ENCODE measurements at places on chromosomes 7 and 10.
A peak's percentile ranks its signal among the peaks of the same experiment; 100 is the strongest.

DNA sequence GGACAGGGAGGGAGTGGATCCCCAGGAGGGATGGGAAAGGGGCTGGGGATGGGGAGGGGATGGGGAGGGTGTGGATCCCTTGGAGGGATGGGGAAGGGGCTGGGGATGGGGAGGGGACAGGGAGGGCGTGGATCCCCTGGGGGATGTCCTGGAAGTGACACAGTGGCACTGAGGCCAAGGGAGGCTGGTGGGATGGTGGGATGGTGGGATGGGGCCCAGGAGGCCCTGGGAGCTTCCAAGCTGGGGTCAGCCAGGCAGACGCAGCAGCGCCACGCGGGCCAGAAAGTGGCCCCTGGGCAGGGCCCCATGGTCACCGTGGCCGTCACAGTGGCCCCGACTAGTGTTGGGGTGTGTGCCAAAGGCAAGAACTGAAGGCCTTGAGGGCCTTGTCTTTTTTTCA lies 67.8 kb downstream of the INPP5A start:
- no peak for DNase-seq

GRCh38 chr7:118132764-118133163 lies 51.2 kb upstream of the LSM8 start:
- DNase-seq = no peak

DNA sequence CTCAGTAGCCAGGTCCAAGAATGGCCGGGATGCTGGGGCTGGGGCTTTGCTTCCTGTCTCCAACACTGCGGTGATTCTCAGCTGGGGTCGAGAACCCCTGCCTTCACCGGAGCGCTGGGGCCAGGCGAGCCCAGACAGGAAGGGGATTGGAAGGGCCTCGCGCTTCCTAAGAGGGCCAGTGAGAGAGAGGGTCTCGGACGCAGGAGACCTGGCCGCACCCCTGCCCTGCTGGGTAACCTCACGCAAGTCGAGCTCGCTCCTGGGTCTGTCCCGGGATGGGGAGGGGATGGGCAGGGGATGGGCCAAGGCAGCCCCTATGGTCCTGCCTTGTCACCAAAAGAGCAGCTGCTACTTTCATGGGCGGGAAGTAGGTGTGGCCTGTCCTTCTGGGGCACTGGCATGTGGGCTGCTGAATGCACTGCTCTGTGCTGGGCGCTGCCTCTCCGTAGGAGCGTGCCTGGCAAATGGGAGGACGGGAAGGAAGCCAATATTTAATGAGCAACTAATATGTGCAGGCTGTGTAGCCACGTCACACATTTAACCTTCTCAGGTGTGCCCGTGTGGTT lies 20.0 kb downstream of the KCNK18 start:
- DNase-seq = no peak

GRCh38 chr10:520402-520787 lies 169.1 kb downstream of the DIP2C start:
- no peak for DNase-seq

DNA sequence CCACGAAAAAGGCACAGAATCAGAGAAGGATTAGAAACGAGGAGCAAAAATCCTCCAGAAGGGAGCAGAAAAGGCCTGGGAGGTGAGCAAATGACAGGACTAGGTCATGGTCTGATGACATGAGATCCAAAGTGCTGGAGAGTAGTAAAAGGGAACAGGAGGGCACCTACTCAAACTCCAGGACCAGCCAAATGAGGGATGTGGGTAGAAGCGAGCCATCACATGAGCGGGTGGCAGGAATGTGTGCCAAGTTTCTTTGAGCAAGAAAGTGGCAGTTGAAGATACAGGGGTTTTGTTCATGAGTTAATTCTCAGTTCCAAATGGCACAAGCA lies 112.6 kb downstream of the RNF32 start:
- no peak for DNase-seq

GRCh38 chr7:101778026-101778580 lies 39.3 kb upstream of the CUX1 start:
- no peak for DNase-seq

GRCh38 chr7:26440233-26441001 lies 148.8 kb downstream of the SNX10 start:
- no peak for DNase-seq

- no peak for DNase-seq
These were observed 61.5 kb downstream of the WDR37 start for GRCh38 chr10:1117651-1118050.

- no peak for DNase-seq
These were observed 13.2 kb downstream of the EPHA1 start for GRCh38 chr7:143395187-143396149.

GRCh38 chr7:21149809-21150208 lies 278.1 kb upstream of the SP4 start:
- no peak for DNase-seq

DNA sequence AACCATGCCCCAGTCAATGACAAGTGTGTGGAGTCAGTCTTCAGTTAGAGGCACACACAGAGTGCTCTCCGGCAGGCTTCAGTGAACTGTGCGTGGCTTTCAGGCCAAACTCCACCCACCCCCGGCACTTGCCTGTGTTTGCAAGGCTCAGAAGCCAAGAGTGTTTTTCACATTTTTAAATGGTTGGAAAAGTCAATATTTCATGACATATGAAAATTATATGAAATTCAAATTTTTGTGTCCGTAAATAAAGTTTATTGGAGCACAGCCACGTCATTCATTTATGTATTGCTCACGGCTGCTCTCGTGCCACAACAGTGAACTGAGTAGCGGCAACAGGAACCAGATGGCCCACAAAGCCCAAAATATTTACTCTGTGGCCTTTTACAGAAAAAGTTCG lies 104.7 kb downstream of the SFMBT2 start:
- DNase-seq = no peak

- no peak for DNase-seq
These were observed 34.5 kb downstream of the DOCK1 start for GRCh38 chr10:126939706-126940105.

DNA sequence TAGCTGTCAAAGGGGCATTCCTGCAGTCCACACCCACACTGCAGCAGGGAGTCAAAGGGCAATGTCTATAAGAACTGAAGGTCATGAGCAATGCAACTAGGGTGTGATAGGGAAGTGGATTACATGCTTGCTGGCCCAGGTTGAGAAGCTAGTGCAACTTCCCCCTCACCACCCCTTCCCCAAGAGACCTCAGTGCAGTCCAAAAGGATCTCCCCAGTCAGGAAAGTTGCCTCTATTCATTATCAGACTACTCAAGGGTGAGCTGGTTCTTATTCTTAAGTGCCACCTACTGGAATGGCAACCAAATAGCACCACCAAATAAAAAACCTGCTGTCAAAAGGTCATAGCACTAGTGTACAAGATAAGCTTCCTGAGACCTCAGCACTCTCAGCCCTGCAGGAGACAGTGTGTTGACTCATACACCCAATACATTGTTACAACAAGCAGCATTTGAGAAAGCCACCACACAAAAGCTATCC lies 28.2 kb downstream of the MTERF1 start:
- no peak for DNase-seq

- peak; percentile 6 for DNase-seq
These were observed 138.4 kb upstream of the TNS3 start for GRCh38 chr7:47720141-47720906.

GRCh38 chr10:63236113-63236935 lies 103.2 kb downstream of the NRBF2 start:
- DNase-seq = peak; percentile 27

DNA sequence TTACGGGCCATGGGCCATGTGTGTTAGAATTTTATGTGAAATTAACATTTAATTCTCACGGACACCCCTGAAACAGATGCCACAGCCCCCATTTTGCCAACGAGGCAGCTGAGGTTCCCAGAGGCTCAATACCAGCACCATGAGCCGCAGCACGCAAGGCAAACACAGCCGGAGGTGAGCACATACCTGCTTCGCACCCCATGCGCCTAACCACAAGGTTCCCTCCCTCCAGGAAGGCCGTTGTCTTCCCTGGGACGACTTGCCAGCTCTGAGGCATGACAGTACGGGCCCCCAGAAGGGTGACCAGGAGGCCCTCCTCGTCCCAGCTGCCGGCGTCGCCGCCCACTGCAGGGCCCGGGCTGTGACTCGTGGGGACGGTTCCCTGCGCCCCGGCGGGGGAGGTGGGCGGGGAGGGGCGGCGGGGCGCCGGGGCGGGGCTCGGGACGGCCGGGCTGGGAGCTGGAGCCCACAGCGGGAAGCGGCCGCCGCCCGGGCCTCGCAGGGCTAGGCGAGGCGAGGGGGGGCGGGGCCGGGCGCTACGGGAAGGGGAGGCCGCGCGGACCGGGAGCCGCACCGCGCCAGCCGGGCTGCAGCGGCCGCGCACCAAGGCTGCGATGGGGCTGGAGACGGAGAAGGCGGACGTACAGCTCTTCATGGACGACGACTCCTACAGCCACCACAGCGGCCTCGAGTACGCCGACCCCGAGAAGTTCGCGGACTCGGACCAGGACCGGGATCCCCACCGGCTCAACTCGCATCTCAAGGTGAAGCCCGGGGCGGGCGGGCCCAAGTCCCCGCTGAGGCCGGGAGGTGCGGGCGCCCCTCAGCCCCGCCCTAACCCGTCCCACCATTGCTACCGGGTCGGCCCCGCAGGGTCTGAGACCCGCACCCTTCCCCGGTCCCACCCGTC lies at the start of gene CAV2:
CAV2 (plus strand) TSS at position 571 of the 910 bp plus-strand sequence; CDS start at position 615, 44 bp downstream.
- DNase-seq = peak; percentile 75

GRCh38 chr10:69486922-69487730 lies 35.9 kb downstream of the TSPAN15 start:
- no peak for DNase-seq

- DNase-seq = peak; percentile 72
These were observed 16.7 kb downstream of the DLG5 start for GRCh38 chr10:77909749-77910375.

- DNase-seq = no peak
These were observed 539.7 kb upstream of the KCND2 start for GRCh38 chr7:119733127-119733879.

GRCh38 chr10:15464381-15464780 lies 93.3 kb upstream of the FAM171A1 start:
- no peak for DNase-seq

DNA sequence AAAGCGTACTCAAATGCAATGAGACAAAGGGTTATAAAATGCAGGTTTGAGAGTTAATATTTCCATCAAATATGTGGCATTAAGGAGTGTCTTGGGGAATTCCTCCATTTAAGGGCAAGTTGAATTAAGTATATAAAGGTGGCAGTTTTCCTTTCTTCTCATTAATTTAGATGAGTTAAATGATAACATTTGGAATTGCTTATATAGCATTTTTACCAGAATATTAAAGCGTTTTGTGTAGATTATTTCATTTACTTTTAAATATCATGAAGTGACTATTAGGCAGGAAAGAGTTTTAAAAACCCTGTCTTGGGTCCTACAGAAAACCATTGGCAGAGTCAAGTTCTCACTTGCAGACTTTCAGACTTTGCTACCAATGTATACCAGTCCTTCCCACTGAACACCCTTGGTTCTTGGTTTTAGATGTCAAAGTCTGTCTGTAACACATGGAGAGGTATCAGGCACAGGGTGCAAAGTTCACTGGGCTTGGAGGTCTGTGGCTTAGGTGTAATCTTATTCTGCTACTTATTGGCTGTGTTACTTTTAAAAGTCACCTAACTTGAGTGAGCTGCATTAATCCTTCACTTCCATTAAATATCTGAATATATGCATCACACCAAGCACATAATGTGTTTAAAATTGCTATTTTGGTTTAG lies 51.0 kb downstream of the ASB4 start:
- no peak for DNase-seq

DNA sequence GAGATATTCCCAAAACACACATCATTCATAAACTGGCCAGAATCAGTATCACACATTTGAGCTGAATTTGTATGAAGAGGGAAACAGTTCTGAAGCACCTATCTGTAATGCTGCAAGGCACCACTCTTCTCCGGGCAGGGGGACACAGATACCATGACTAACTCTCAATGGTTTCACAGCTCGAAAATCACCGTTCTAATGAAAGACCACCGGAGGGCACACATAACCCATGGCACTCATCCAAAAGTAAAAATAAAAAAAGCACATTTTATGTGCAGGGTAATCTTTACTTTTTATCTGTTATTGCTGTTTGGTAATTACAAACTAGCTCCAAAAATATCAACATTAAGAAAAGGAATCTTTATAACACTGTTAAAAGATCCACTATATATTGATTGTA lies 137.5 kb downstream of the PARD3 start:
- DNase-seq = no peak

DNA sequence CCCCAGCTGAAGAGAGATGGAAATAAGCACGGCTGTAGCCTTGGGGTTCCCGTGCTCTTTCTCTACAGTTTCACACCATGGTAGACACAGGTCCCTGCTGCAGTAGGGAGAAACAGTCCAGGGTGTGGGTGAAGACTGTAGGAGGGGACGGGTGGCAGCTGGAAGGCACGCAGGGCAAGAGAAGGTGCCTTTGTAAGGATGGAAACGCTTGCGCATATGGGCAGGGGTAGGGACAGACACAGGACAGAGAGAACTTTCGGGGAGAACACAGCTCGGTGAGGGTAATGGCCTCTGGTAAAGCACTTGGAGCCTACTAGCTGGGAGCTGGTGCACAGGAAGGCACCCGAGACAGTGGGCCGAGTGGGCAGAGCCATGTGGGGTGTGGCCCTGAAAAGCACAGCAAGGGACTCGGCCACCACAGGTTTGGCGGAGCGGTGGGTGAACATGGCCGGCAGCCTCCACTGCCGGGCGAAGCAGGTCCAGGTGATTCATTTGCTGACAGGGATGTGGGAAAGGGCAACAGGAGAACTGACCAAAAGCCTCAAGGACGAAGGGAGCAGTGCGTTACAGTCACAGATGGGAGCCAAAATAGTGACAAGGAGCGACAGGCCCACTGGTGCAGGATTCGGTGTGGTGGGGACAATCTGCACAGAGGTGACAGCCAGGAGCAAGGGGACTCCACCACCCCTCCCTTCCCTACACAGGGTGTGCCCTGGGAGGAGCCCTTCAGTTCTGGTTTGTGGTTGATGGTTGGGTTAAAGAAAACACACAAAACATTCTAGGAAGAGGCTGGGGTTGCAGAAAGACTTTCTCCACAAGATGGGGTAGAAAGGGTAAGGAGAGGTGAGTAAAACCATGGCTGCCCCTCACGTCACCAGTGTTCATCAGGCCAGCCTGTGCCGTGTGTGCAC lies 97.1 kb downstream of the VOPP1 start:
- no peak for DNase-seq

- DNase-seq = no peak
These were observed 56.7 kb downstream of the GNA12 start for GRCh38 chr7:2787251-2787951.

GRCh38 chr7:148664324-148664723 lies 34.4 kb upstream of the CUL1 start:
- no peak for DNase-seq

- DNase-seq = no peak
These were observed 27.5 kb upstream of the EZH2 start for GRCh38 chr7:148911626-148912025.

DNA sequence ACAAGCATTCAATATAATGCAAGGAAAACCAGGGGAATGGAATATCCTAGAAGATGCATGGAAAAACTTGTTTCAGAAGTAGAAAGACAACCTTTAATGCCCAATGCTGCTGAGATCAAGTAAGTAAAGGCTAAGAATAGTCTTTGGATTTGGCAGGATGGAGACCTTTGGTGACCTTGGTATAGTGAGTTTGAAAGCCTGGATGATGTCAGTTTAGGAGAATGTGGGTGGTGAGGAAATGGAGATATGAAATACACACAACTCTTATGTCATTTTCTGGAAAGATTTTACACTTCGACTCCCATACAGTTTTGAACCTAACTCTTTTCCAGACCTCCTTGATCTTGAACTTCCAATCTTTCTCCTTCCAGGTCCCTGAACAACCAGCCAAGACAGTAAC lies 185.7 kb downstream of the TFEC start:
- DNase-seq = no peak

GRCh38 chr10:28734938-28735759 lies 57.8 kb downstream of the BAMBI start:
- DNase-seq = peak; percentile 89

Measured in MG63 (cell line).